ENCODE measurements at places on chromosomes 4 and X.

- no peak for DNase-seq
Observed at GRCh38 chrX:16931855-16932575, 14.4 kb upstream of the REPS2 start.

DNA sequence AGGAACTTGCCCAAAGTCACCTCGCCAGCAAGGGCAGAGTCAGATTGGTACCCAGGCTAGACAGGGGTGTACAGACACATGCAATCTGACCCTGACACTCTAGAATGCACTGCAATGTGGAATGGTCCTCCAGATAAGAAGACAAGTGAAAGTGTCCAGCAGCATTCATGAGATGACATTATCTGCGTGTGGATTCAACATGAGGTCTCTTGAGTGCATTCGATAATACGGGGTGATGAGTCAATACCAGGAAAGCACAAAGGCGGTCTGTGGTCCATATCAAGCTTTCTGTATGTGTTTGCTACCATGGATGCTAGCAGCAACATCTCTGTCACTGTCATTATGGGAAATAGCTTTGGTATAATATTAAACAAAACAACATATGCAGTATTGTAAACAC, 6.8 kb upstream of the XAGE3 start:
- no peak for DNase-seq

- peak; percentile 18 for DNase-seq
Observed at GRCh38 chrX:65596270-65597034, 61.9 kb upstream of the LAS1L start.

DNA sequence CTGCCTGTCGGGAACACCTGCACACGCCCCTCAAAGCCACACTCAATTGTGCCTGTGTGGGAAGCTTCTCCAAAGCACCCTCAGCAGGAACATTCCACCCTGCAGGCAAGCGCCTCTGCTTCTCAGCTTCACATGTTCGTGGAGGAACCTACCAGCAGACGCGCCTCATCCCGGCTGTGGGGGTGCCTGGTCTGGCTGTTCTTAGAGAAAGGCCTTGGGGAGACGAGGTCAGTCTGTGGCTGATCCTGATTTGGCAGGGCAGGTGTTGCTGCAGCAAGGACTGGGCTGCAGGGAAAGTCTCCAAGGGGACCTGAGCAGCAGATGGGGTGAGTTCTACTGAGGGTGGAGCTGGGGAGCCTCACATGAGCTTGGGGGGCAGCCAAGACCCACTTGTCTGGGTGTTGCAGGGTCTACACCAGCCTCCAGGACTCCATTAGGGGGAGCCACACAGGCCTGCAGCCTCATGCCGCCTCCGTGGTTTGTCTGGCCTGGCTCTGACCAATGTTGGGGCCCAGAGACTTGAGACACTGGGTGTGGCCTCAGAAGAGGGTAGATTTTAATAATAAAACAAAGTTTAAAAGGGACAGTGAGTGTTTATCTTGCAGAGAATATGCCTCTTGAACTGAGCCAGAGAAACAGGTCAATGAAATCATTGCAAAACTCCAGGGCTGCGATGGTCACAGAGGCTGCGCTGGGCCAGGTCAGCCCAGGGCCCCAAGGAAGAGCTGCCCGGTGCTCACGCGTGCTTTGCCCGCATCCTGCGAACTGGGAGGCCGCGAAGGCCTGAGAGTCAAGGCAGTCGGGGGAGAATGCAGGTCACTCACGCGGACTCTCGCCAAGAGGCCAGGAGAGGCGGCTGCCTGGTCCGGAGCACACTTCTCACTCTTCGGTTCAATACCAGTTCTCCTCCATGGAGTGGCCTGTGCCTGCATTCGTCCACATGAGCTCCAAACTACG, 21.1 kb downstream of the RNF212 start:
- DNase-seq, result no peak

GRCh38 chrX:9320940-9321339, 143.9 kb upstream of the TBL1X start:
- DNase-seq, result no peak

- no peak for DNase-seq
Observed at GRCh38 chr4:108589961-108590360, 30.4 kb upstream of the RPL34 start.

DNA sequence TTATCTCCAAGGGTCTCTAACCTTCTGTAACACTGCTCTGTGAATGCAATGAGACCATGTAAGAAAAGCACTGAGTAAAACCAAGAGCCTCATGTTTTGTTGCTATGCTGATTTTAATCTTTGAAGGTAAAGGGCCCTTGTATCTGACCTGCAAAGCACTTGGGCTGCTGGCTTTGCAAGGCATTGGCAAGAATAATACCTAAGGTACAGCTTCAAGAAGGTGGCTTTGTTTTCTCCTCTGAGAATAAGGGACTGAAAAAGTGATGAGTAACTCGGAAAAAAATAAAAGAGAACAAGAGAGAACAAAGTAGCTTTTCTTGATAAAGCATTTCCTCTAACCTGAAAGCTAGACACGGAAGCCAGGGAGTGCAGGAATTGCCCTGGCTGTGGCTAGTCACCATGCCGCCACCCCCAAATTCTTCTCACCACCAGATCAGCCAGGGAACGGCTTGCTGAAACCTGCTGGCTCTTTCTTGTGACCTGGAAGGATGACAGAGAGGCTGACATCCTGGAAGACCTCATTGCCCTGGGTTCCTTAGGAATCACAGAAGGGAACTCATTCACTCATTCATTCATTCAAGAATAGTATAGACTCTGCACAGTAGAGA, 41.8 kb upstream of the HS3ST1 start:
- DNase-seq, result no peak

GRCh38 chr4:187166886-187167512, 443.3 kb upstream of the FAT1 start:
- DNase-seq, result no peak

DNA sequence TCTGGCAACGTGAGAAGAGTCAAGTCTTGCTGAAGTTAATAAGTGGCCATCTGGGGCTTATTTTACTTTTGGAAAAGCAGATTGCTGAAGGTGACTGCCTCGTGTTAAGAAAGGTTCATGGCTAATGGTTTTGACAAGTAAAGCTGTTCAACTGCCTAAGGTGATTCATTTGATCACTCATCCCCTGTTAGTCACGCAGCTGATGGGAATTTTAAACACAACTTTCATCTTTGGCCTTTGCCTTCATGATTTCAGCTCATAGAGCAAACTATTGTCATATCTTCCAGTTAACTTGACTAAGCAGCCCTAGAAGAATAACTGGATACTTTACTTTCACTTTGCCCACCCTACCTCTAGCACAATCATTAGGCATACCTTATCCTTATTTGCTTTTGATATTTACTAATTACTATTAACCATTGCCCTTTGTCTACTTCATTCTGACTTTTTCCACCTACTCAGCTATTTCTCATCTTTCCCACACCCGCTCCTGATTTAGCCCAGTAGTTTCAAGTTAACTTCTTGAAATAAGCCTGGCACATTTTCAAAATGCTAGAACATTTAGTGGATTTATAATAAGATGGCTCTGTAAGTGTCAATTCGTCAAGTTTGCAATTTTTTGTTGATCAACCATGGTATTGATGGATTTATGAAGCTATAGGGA, 170.6 kb upstream of the S100G start:
- DNase-seq, result no peak

DNA sequence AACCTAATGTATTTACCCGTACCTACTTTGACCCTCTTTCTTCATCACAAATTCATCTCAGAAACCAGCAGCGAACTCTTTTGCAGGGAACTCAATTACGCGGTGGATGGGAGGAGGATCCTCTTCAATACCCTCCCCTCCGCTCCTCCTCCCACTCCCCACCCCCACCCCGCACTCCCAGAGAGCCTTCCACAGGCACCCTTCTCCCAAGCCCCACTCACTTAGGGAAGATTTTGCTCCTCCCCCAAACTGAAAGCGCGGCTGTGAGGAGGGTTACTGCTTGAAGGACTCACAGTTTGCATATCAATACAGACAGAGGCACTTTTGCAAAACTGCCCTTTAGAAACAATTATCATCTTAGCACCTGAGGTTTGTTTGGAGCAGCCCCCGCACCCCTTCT, 960 bp upstream of the IL1RAPL1 start:
- DNase-seq, result no peak

DNA sequence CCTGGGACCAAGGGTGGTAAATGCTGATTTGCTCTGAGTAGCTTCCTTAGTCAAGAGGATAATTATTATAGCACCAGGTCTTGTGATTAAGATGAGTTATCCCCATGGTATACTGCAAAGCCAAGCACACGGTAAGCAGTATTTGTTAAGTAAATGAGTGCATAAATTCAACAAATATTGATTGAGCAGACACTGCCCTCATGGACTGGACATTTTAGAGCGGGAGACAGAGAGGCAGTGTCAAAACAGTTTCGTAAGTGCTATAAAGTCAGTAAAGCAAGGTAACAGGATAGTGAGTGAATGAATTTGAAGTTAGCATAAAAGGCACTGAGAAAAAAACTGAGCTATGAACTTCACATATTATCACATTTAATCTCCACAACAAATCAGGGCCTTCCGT, 13.9 kb downstream of the PHF8 start:
- DNase-seq, result no peak

Measured in stimulated activated CD8-positive, alpha-beta memory T cell treated with anti-CD3 and anti-CD28 coated beads, Interleukin-7, amount 100 ng/mL, for 1 hour (primary cell).